GM23248 (cell line): ENCODE measurements at places on chromosomes 11 and 22.

- no peak for DNase-seq
Measured at GRCh38 chr11:71201936-71202597, 50.3 kb downstream of the SHANK2 start.

- peak; percentile 2 for DNase-seq
Measured at GRCh38 chr11:78535920-78536319, 38.7 kb downstream of the NARS2 start.

DNA sequence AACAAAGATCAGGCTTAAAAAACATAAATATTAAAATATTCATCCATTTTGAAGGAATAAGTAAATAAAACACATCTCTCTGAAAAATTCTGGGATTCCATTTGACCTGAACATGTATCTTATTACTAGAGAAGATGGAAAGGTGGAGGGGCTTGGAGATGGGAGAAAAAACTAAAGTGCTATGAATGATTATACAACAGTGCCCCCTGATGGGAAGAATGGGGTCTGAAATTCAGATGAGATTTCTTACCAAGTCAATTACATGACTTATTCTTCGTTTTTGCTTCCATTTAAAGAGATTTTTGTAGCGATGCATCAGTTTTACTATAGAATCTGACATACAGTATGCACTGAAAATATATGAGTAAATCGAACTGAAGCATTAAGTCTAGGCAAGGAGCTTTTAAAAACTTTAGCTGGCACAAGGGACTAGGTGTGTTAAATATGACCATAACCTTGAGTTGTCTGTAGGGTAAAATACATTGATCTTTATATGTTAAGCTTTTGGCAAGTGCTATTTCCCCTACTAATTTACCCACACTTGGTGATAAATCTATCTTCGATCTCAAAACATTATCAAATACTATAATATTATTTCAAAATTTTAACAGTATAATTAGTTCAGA, 718.8 kb downstream of the CNTN5 start:
- peak; percentile 31 for DNase-seq

DNA sequence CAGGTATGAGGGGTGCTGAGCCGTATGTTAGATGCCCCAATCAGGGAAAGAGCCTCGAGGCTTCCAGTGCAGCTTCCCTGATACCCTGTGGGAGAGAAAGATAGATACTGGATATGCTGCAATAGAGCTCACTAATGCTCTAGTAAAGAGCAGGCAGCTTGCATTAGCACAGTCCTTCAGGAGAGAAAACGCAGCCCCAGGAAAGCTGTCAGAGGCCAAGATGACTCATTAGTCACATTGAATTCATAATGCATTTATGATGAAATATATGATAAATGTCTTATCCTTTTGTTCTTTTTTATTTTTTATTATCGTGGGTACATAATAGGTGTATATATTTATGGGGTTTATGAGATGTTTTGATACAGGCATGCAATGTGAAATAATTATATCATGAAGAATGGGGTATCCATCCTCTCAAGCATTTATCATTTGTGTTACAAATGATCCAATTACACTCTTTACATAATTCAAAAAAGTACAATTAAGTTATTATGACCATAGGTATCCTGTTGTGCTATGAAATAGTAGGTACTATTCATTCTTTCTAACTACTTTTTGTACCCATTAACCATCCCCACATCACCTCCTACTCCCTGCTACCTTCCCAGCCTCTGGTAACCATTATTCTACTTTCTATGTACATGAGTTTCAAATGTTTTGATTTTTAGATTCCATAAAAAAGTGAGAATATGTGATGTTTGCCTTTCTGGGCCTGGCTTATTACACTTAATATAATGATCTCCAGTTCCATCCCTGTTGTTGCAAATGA, 94.5 kb upstream of the TOP3B start:
- peak; percentile 18 for DNase-seq

DNA sequence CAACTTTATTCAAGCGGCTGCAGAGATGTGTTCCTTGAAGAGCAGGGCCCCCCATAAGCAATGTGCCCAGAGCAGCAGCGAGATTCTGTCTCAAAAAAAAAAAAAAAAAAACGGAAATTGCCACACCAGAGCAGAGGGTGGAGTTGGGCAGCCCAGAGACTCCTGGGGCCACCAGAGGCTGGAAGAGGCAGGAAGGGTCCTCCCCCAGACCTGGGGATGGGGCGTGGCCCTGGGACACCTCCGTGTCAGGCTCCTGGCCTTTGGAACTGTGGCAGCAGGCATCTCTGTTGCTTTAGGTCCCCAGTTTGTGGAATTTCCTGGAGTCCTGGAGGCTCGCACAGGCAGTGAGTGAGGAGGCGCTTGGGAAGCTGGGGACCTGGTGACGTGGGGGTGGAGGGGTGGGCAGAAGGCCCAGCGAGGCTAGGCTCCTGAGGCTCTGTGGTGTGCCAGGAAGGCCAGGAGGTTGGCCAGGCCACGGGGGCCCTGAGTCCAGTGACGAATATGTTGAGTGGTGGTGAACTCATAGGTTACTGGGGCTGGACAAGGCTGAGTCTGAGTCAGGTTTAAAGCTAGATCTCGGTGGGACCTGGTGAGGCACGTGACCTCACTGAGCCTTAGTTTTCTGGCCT, 735.6 kb downstream of the BRD1 start:
- DNase-seq: no peak

DNA sequence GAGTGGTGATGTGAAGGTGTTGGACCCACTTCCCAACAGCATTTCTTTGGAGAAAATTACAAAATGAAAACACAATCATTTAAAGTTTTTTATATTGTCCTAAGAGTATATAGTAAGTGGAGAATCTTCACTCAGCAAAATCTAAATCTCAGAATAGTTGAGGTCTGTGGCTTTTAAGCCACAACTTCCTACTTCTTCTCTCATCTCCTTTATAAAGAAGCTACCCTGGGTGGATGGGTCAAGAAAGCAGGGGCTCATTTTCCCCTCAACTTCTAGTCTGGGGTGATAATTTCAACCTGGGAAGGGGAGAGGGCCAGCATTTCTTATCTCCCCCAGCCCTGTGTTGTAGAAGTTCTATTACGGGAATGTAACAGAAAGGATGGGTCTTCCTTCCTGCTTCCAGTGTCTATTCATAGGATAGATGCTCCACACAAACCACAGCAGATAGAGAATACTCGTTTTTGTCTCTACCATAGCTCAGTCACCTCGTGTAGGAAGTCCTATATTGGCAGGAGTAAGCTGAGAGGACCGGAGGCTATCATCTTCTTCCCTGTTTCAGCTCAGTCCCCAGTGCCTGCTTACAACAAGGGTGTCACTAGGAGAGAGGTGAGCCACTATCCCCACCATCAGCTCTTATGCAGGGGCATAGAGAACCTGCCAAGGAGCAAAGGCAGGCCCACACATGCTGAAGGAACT, 341.5 kb downstream of the CASP12 start:
- no peak for DNase-seq

GRCh38 chr11:47992959-47993820, 12.8 kb downstream of the PTPRJ start:
- peak; percentile 80 for DNase-seq

GRCh38 chr11:126636911-126637794, 281.7 kb downstream of the ST3GAL4 start:
- peak; percentile 93 for DNase-seq

- DNase-seq: no peak
Measured at GRCh38 chr22:49588739-49589138, 238.9 kb downstream of the BRD1 start.

GRCh38 chr11:64711956-64712362, 11.0 kb downstream of the NRXN2 start:
- DNase-seq: no peak

GRCh38 chr11:10878408-10879214, 20.8 kb upstream of the ZBED5 start:
- DNase-seq: peak; percentile 77

GRCh38 chr11:123268156-123268555, 73.1 kb upstream of the CLMP start:
- peak; percentile 31 for DNase-seq

DNA sequence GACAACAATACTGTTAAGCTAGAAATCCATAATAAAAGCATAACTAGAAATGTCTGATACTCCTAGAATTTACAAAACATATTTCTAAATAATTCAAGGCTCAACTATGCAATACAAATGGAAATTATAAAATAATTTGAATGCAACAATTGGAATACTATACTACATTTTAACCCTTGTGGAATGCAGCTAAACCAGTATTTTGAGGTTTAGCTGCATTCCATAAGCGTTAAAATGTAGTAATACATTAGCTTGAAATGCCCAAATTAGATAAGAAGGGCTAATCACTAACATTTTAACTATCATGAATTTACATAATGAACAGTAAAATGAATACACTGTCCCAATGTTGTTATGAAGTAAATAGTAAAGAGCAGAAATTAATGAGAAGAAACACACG, 617.2 kb upstream of the CHORDC1 start:
- DNase-seq: no peak

- DNase-seq: no peak
Measured at GRCh38 chr11:2128130-2128510, 11.1 kb downstream of the IGF2 start.

- DNase-seq: no peak
Measured at GRCh38 chr11:37394236-37394870, 796.3 kb upstream of the RAG2 start.

GRCh38 chr11:2296913-2297622, 4.7 kb downstream of the C11orf21 start:
- DNase-seq: no peak

DNA sequence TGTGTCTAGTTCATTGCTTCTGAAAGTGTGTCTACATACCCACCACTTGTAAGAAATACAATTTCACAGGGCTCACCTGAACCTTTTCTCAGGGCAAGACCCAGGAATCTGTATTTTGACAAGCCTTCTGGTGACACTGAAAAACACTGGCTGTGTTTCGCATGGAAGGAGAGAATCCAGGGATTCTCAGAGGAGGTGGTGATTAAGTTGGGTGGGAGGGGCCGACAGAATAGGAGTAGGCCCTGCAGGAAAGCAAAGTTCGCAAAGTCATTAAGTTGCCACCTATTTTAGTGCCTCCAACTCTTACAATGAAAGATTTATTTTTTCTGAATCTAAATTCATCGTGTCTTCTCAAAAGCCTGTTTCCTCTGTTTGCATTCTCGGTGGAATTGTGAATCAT, 186.8 kb downstream of the FAT3 start:
- no peak for DNase-seq

- DNase-seq: peak; percentile 67
Measured at GRCh38 chr22:46043816-46044620, 67.1 kb upstream of the WNT7B start.
